Fibroblast of skin of left biceps (primary cell): ENCODE measurements at places on chromosomes 13 and 19.

DNA sequence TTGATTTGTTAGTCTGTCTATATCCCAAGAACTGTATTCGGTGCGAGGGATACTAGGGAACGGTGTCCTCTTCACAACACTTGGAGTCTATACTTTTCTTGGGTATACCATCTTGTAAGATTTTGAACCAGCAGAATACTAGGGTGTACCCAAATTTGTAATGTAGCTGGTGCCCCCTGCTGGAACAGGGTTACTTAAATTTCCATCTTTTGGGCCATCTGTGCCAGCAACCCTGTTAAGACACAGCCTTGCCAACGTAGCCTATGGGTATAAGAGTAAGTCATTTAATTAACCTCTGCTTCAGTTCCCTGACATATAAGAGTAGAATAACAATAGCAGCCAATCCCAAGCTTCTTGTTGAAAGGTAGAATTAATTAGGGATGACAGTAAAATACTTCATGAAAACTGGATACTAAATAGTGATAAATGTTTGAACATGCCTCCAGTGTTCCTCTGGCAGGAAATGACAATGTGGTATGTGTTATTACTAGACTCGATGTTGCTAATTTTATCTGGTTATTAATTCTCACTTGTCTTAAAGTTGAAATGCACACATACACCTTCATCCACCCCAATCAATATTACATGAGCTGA is 607.6 kb downstream of the FGF9 start:
- DNase-seq = peak; percentile 6

GRCh38 chr19:4467835-4468234 is 4.3 kb upstream of the HDGFL2 start:
- no peak for DNase-seq

DNA sequence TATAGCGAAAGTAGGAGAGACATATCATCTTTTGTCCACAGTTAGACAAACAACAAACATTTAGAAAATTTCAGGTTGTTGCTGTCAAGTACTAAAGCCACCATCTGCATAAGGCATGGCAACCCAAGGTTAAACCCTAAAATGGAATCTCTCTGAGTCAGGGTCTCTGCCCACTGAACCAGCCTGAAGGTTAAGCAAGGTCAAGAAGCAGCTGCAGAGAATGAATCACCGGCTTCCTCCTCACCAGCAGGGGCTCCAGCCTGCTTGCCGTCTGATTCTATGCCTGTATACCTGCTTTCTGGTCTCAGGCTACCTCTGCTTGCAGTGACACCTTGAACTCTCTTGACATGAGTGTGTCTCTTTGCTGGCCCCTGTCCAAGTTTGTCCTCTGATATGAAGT is 726.2 kb upstream of the SGCG start:
- DNase-seq = no peak

DNA sequence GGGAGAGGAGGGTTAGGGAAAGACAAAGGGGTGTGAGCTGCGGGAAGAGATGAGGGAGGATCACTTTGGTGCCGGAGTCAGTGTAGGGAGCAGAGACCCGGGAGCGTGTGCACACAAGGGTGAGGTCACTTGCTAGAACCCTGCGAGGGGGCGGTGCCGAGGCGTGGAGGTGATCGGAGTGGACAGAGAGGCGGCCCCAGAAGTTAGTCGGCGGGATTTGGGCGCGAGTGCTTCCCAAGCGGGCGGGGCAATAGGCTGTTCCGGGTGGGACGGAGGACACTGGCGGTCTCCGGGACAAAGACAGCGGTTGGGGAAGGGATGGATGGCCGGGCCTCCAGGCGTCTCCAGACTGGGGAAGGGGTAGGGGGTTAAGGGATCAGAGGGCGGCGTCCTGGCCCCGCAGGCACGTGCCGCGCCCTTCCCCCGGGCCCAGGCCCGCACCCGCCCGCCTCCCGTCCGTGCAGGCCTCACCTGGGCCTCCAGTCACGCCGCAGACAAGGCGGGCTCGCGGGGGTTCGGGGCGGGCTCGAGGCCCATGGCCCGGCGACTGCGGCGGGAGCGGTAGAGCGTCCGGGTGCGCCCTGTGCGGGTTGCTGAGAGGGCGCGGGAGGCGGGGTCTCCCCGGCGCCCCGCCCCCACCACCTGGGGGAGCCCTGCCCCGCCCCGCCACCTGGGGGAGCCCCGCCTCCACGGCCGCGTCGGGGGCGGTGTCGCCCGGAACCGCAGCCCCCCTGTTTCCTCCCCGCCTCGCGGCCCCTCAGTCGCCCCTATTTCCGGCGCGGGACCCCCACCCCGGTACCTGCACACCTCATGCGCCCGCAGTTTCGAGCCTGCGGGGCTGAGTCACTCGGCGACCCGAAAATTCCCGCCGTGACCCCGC is at the start of gene LPAR2:
Gene LPAR2 (minus strand): TSS at position 600 of the 880 bp plus-strand sequence. CDS start 945 bp downstream, outside the sequence.
- DNase-seq = no peak
